ENCODE measurements at places on chromosomes 13 and 19. TPM values are rescaled to one million over a fixed set of nuclear protein-coding genes. Genes with fewer than 3 reads are reported as not detected.

Gene RGL3
- total RNA-seq = 0.97 TPM

Gene ZNF615
- total RNA-seq = 9.8 TPM

Gene PGLYRP1
- total RNA-seq = not detected

Gene FGF9
- 0.90 TPM for total RNA-seq

Gene UTP14C
- total RNA-seq = 27.6 TPM

Gene TNFRSF19
- 1.2 TPM for total RNA-seq

Gene FGF22
- not detected for total RNA-seq

Gene RAB11B
- 96.4 TPM for total RNA-seq

Gene CLDN10
- not detected for total RNA-seq
